ENCODE measurements at places on chromosomes 5 and 9.

DNA sequence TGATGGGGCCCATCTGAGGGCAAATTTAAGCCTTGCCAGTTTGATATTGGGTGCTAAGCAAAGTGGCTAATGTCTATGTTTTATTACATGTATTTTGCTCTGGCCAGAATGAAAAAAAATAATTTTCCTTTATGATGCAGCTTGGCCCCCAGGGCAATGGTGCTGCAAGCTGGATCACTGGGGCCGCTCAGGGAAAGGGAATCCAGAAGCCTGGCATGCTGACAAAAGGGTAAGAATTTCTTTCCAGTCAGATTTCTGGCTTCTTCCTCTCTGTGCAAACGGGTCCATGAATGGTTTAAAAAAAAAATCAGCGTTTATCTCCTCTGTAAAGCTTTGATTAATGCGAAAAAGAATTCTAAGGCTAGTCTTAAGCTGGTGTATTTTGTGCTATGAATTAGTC lies 138.4 kb downstream of the MAPKAP1 start:
- no peak for DNase-seq

DNA sequence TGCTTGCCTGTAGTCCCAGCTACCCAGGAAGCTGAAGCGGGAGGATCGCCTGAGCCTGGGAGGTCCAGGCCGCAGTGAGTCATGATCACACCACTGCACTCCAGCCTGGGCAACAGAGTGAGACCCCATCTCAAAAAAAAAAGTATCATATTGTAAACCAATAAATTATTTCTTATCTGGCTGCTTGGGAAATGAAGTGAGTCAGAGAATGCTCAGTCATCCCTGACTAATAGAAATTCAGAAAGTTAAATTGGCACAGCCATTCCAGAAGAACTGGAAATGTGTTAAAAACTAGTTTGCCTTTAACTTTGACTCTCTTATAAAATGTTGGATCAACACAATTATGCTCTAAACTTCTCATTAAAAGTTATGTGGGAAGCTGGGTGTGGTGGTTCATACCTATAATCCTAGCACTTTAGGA lies 9.8 kb upstream of the GNE start:
- no peak for DNase-seq

- DNase-seq = no peak
These were observed 9.6 kb downstream of the MCC start for GRCh38 chr5:113478691-113479090.

DNA sequence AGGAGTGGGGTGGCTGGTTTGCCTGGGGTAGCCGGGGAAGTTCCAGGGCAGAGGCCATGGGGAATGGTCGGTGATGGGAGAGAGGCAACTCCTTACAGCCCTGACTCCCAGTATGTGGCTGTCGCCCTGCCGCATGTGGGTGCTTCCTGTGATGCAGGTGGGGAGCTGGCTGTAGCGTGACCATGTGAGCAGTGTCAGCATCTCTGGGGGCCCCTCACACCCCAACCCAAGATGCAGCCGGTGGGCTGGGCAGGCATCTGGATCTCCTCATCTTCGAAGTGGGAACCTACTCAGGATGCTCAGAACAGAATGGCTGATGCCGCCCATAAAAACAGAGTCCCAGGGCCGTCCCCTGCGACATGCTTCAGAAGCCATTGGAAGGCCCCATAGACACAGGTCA lies 45.0 kb downstream of the BARX1 start:
- DNase-seq = no peak

- no peak for DNase-seq
These were observed 989.5 kb upstream of the CDH9 start for GRCh38 chr5:28027851-28028250.

DNA sequence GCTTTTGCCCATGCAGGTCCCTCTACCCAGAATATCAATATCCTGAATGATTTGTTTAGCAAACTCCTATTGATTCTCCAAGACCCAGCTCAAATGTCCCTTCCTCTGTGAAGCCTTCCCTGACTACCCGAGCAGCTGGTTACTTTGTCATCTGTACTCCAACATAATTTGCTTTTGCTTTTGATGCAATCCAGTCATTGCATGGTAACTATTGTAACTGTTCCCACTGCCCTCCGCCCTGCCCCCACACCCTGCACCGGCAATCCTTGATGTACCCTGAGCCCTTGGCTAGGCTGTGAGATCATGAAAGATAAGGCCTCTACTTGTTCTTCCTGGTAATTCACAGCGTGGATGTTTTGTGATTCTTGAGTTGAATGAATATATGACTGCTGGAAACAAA lies 119.9 kb upstream of the BOD1 start:
- DNase-seq = no peak

- DNase-seq = no peak
These were observed 20.0 kb upstream of the GRPEL2 start for GRCh38 chr5:149325166-149325735.

GRCh38 chr9:95775191-95775590 lies 100.3 kb upstream of the ERCC6L2 start:
- no peak for DNase-seq

DNA sequence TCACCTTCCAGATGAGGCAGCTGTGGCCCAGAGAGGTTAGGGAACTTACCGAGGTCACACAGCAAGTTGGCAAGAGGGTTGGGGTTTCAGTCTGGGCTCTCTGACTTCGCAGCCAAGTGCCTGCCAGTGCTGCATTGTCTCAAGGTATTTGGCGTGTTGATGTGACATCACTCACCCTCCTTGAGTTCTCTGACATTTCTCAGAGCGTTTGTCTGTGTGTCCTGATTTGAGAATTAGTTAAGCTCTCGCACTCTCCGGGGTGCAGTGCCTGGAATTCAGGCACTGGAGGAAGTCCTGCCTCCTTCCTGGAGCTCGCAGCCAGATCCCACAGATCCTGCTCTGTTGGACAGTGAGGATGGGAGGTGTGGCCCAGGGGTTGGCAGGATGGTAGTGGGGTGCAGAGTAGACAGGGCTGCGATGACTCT lies 25.7 kb downstream of the WWC1 start:
- DNase-seq = no peak

All from stimulated activated CD8-positive, alpha-beta memory T cell treated with anti-CD3 and anti-CD28 coated beads, Interleukin-7, amount 100 ng/mL, for 24 hours (primary cell).